ENCODE measurements at places on chromosomes 2 and 18.

DNA sequence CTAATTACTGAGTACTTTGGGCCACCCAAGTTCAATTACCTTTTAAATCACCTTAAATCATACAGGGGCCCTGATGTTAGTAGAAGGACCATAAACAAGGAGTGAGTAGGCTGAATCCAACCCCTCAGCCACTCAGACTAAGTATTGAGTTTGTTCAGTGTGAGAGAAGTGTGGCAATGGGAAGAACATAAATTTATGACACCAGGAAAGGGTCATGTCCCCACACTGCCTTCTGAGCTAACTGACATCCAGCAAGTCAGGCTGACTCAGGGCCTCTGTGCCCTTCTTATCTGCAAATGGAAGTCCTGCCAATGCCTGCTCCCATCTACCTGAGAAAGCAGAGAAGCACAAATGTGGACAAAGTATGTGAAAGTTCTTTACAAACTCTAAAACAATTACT lies 12.9 kb downstream of the PLEKHM3 start:
- DNase-seq: no peak

GRCh38 chr2:42169874-42170521 lies 845 bp downstream of the EML4 start:
- DNase-seq: peak; percentile 17

DNA sequence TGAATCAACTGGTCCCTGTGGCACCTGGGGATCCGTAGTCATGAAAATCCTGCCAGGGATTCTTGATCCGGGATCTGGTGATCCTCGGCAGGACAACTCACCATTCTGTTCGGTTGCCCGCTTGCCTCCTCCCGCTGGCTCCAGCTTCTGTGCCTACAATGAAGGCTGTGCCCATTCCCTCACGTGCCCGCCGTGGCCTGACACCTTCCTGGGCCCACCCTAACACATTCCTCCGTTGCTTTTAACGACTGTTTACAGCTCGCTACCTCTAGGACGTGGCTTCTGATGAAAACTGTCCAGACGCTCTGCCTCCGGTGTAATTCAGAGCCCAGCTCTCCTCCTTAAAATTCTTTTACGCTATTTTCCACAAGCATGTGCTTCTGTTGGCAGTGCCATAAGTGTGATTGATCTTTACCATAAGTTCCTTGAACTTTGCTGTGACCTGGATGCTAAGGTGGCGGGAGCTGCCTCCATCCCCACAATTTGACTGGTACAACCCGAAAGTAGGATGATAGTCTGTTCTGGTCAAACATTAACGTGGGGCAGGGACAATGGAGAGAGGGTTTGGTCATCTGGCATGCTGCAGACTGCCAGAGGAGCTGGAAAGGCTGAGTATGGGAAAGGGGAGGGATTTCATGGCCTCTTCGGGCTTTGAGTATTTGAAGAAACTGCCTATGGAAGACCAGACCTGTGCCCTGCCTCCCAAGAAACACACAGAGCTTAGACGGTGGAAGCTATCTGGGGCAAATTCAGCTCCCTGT lies 206.8 kb upstream of the TNP1 start:
- DNase-seq: no peak

- no peak for DNase-seq
These were observed 431 bp upstream of the CNRIP1 start for GRCh38 chr2:68320118-68320641.

DNA sequence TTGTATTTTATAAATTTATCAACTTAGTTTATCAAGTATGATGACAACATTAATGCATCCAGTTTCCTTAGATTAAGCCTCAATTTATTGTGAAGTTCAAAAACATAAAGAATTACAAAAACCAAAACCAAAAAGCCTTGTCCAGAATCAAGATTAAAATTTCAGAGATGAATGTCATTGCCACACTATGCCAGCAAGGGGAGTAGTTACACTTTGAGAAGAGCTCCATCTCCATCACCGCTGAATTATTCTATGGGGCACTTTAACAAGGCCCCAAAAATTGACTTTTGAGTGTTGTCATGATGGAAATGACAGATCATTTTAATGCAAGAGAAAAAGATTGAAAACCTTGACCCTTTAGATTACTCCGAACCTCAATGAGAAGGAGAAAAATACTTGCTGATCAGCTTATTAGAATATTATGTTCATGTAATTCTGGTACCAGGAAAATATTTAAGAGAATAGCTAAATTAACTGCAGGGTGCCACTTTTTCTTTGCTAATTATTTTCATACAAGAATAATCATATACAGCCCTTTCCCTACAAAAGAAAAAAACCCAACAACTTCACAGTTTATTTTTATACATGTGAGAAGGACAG lies 152.5 kb upstream of the AQP4 start:
- no peak for DNase-seq

DNA sequence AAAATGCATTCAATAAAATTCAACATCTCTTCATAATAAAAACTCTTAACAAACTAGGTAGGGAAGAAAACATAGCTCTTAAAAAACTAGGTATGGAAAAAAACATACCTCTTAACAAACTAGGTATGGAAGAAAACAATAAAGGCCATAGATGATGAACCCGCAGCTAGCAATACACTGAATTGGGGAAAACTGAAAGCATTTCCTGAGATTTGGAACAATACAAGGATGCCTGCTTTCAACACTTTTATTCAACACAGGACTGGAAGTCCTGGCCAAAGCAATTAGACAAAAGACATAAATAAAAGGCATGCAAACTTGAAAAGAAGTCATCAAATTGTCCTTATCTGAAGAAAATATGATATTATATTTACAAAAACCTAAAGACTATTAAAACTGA lies 67.8 kb downstream of the NCKAP1 start:
- DNase-seq: no peak

DNA sequence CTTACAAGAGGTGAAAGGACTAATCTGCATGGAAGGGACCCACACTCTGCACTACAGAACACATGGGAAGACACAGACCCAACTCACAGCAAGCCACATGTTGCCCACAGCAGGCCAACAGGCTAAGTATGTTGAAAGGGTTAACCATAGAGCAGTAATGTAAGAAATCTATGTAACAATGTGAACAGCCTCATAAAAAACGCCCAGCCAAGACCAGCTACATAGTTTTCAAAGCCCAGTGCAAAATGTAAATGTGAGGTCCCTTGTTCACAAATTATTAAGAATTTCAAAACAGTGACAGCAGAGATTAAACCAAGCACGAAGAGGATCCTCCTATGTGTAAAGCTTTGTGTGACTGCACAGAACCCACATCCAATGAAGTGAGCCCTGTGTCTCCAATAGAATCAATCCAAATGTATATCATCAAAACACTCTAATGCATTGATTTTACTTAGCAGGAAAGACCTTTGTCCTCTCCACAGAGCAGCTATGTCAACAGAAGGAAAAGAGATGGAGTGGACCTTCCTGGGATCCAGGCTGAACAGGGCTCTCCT lies 210.1 kb downstream of the AGPS start:
- DNase-seq: no peak

DNA sequence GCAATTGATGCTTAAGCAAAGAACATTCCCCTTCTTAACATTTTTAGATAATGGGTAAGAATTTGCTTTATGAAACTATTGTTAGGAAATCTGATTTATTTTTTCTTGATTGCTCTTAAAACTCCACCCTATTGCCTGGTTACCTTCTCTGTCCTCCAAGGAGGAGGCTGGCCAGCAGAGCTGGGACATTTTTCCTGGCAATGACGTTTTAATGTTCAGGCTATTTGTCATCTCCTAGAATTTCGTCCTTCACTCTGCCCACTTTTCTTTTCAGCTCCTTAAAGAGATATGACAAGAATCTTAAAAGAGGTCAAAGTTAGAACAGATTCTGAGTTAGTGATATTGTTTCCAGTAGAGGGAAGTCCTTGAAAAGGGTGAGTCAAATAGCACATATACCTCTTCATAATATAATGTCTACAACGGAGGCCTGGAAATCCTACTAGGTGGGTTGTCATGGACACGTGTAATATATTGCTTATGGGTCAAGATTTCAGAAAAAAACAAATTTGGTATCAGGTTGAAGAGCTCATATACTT lies 141.0 kb downstream of the CMPK2 start:
- DNase-seq: no peak

GRCh38 chr18:37443325-37444055 lies 122.1 kb downstream of the CELF4 start:
- no peak for DNase-seq

- no peak for DNase-seq
These were observed 667.7 kb downstream of the SOCS6 start for GRCh38 chr18:70956554-70956953.

DNA sequence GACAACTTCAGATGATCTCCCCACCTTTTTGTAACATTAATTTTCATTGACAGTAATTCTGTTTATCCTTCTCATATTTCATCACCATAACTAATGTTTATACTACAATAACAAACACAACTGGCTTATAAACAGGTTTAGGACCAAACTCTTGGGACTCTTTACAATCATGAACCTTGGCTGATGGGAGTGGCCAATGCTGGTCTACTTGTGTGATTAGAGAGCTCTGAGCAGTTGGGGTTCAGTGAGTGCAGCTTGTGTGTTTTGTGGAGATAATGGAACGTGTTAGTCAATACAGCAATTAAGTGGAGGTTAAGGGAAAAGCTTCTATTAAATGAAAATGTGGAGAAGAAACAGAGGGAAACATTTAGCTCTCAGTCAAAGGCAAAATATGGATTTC lies 207.1 kb downstream of the SPAG16 start:
- no peak for DNase-seq

GRCh38 chr18:43886341-43886740 lies 609.1 kb upstream of the SYT4 start:
- DNase-seq: no peak

- no peak for DNase-seq
These were observed 5.8 kb upstream of the PROM2 start for GRCh38 chr2:95268211-95269035.

- DNase-seq: no peak
These were observed 32.3 kb downstream of the CARF start for GRCh38 chr2:202944408-202944807.

- no peak for DNase-seq
These were observed 155.8 kb downstream of the TDRD15 start for GRCh38 chr2:21279525-21279924.

DNA sequence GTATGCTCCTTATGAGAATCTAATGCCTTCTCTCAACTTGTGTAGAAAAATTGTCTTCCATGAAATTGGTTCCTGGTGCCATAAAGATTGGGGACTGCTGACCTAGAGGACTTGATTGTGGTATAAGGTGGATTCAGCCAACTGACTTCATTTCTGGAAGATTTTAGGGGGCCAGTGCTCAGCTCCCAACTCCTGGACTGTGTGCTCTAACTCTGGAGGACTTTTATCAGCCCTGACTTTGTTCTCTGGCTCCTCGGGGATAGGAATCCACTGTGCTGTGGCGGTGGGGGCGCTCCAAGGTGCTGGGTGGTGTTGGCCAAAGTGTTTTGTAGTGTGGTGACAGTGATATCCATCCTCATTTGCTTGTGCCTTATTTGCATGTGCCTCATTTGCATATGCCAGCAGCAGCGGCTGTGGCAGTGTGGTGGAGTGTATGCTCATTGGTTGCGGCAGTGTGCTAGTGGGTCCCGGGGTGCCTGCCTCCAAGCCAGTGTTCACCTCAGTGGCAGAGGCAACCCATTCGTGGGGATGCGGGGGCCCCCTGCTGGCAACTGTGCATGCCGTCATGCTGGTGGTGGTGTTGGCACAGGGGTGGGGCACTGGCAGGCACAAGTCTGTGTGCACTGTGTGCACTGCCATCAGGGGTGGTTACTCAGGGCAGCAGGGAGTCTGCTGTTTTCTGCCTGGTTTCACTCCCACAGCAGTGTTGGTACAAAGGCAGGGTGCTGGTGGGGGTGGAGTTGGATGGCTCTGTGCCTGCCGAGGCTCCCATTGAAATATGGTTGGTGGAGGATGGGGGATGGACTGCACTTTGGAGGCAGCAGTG lies 19.6 kb downstream of the EHBP1 start:
- peak; percentile 2 for DNase-seq

DNA sequence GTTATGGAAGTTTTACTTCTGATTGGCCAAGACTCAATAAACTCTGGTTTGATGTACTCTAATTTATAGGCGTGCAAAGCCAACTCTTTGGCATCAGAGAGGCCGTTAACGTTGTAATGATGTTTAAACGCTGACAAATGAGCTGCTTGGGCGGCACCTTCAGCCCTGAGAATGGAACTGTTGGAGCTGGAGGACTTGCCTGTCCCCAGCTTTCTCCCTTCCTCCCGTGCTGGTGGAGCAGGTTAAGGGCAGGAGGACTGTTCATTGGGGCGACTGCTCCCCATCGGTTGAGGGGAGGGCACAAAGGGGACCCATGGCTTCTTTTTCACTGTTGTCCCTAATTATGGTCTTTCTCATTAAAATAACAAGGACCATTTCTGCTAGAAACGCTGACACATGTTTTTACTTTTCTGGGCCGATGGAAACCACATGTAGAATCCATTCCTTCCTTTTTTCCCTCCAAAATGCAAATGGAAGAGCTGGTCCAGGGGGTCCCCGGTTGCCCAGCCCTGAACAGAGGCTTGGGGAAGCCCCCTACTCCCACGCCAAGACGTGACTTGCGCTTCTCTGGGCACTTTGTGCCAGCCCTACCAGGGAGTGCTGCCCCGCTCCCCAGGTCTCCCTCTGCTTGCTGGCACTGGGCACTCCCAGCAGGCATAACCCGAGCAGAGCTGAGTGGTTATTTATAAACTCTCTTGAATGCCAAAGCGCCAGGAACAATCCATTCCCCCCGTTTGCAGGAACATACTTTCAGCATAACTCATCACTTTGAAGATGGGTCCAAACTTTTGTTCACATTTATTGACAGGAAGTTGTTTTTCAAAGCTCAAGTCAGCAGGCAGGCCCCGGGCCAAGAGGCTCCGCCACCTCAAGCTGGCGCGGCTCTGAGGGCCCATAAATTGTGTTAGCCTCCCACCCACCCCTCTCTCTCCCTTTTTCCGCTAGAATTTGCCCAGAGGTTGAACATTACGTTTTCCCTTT lies 170.1 kb downstream of the ASB1 start:
- DNase-seq: no peak

DNA sequence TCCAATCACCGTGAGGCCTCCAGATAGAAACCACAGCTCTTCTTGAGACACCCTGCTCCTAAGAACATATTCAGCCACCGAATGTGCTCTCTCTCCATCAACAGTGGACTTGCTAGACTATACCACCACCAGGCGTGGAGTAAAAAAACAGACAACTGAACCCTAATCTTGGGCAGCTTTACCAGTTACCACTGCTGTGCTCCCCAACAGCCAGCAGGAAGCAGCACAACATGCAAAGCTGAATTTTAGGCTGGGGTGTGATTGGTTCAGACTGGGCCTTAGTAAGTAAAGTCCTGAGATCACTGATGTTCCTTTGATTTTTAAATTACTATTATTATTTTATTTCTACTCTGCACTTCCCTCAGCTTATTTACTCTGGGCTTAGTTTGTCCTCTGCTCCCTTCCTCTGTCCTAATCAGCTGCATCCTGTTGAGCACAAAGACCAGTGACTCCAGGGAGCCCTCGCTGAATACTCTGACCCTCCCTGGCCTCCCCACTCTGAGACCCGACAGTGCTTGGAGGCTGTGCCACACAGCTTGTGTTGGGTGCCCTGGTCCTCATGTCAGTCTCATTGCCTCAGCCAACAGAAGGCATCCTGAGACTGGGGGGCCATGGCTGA lies 21.9 kb downstream of the MRPL35 start:
- DNase-seq: no peak

GRCh38 chr2:201781557-201782051 lies 871 bp upstream of the ALS2 start:
- no peak for DNase-seq
